Bladder microvascular endothelial cell (primary cell): ENCODE measurements at places on chromosomes 3 and 15. TPM values are rescaled to one million over a fixed set of nuclear protein-coding genes. Genes with fewer than 3 reads are reported as not detected.

Gene ALDH1A2
- 2.6 and 18.9 TPM in 2 replicates for total RNA-seq

Gene C3orf49
- not detected in 2 replicates for total RNA-seq

Gene AMT
- total RNA-seq = 0.65 and 1.4 TPM in 2 replicates

Gene TMEM212
- not detected in 2 replicates for total RNA-seq
